ENCODE measurements at places on chromosomes 5 and 9.

DNA sequence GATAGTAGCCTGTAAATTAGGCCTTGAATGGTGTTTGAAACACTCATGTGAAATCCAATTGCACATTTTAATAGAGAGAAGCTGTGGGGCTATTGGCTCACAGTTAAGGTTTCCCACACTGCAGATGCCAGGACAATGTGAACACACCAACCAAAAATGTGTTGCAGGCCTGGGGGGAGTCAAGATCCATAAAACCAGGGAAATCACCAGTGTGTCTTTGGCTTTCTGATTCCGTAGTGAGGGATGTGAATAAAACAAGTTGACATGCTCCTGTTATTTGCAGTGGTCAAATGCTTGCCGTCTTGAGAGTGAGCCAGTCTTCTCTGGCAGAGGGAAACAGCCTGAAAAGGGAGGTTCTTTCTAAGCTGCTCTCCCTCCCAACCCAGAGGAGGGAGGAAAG is 79.0 kb downstream of the ZNF462 start:
- DNase-seq = no peak

DNA sequence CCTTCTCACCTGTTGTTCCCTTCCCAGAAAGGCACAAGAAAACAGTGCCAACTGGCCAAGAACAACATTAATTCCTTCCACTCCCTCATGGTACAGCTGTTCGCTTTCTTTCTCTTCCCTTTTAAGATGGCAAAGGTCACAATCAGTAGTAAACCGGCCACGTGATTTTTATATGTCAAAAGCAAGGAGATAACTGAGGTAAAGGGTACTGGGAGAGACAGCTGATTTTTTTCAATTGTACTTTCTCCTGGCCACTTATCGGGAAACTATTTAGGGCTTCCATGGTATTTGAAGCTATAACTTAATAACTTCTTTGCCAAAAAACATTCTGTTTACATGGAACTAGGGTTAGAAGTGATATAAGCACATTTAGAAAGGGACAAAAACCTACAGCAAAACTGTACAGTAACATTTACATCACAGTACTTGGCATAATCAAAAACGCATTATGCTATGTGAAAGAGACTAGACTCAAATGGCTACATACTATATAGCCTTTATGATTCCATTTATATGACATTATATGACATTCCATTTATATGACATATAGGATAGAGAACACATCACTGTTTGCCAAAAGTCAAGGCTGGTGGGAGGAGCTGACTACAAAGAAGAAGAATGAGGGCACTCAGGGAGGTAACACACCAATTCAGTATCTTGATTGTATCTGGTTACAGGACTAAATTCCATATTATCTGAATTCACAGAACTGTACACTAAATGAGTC is 24.8 kb downstream of the PLPP1 start:
- no peak for DNase-seq

GRCh38 chr5:114237766-114238165 is 124.1 kb upstream of the KCNN2 start:
- no peak for DNase-seq

- no peak for DNase-seq
Observed at GRCh38 chr5:10106806-10107205, 142.9 kb downstream of the ATPSCKMT start.

DNA sequence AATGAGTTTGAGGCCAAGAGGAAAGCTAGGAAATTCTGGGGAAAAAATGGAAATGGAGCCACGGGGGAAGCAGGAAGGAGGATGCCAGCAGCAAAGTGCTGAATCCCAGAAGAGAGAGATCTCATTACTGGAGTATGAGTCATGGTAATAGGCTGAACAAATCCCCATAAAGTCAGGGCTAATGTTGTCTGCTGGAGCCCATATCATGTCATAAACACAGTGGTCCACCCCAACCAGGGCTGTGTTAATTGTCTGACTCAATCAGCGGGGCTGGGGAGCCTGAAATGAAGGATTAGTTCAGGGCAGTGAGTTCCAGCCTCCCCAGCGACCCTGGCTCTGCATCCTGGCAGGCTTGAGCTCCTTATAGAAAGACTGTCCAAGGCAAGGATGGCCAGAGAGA is 68.8 kb downstream of the TLR4 start:
- DNase-seq = no peak

GRCh38 chr9:134548185-134548584 is 93.4 kb upstream of the COL5A1 start:
- no peak for DNase-seq

- no peak for DNase-seq
Observed at GRCh38 chr5:108753331-108753730, 5.6 kb downstream of the FER start.

DNA sequence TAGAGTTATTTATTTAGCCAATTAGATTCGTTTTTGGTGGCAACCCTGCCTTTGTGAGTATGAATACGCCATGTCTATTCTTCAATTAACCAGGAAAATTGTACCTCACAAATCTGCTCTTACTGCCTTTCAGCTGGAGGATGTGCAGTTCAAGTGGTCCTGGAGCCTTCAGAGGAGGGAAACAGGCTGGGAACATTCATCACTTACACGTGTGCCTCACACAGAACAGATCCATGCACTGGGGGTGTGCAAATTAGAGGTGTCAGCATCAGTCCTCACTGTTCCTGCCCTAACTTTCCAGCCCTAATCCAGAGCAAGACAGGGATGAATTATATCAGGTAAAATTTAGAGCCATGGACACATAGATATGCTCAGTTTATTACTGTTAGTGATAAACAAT is 65.4 kb downstream of the SEMA5A start:
- no peak for DNase-seq

GRCh38 chr9:17962747-17963146 is 383.9 kb downstream of the SH3GL2 start:
- no peak for DNase-seq

- no peak for DNase-seq
Observed at GRCh38 chr5:8943301-8943700, 602.6 kb downstream of the SEMA5A start.

GRCh38 chr5:31193116-31193515 is 370 bp upstream of the CDH6 start:
- DNase-seq = no peak

GRCh38 chr5:174877987-174878386 is 153.6 kb downstream of the MSX2 start:
- DNase-seq = no peak

DNA sequence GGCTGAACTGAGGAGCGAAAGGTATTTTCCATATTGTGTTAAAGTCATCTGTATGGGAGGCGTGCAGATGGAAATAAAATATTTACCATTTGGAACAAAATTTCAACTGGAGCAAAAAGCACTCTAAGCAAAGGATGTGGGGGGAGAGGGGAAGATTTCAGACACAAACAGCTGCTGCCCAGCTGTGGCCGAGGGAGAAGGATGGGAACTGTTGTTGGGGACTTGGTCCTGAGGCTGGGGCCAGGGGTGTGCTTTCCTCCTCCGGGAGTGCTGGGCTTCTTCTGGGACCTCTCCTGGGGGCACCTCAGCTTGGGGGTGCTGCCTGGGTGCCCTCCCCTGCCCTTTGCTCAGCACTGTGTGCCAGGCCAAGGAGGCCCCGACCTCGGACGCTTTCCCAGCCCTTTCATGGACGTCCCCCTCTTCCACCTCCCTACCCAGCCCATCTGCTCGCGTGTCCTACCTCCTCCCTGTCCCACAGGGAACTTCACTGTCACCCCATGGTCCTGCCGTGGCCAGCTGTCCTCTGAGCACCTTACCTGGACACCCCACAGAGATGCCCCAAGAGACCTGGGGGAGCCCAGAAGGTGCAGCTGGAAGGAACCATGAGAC is 101.9 kb upstream of the COL5A1 start:
- DNase-seq = peak; percentile 79

GRCh38 chr5:135220394-135221186 is 178.4 kb downstream of the MACROH2A1 start:
- no peak for DNase-seq

DNA sequence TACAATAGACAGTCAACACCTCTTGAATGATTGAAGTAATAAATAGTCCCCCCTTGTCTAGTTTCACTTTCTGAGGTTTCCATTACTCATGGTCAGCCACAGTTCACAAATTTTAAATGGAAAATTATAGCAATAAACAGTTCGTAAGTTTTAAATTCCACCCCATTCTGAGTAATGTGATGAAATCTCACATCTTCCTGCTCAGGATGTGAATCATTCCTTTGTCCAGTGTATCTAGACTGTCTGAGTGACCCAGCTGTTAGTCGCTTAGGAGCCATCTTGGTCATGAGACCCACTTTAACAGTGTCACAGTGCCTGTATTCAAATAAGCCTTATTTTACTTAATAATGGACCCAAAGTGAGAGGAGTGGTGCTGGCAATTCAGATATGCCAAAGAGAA is 311.6 kb upstream of the PRR16 start:
- no peak for DNase-seq

- DNase-seq = no peak
Observed at GRCh38 chr5:96219580-96220281, 213.3 kb downstream of the PCSK1 start.

DNA sequence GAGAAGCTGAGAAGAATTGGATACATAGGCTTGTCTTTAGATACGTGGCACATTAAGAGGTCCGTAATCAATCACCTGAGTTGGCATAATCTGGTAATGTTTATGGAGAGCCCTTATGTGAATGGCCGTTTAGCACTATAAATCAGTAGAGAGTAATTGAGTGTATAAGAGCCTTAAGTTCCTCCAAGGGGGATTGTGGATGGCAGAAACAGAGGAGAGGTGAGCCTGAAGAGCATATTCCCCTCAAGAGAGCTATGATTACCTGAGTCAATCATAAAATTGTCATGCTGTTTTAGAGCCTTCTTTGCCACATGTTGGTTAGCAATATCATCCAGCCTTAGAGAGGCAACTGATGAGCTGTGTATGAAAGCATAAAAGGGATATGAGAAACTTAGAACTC is 58.8 kb downstream of the FOCAD start:
- no peak for DNase-seq

- DNase-seq = no peak
Observed at GRCh38 chr5:14410394-14411201, 171.0 kb upstream of the OTULINL start.

DNA sequence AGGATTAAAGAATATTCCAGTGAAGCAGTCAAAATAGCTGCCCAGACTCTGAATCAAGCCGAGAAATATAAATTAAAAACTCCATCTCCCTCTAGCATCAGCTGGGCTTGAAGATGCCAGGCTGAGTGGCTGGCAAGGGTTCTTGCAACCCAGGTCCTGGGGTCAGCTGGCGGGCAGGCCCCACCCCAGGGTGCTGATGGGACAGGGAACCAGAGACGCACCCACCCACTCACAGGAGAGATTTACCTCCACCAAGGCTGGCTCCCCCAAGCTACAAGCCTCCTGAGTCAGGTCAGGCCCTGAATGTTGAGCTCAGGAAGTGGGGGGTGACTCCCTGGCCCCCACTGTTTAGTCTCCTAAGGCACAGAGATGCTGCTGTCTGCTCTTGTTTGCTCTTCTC is 83.9 kb upstream of the HSPA9 start:
- DNase-seq = no peak

DNA sequence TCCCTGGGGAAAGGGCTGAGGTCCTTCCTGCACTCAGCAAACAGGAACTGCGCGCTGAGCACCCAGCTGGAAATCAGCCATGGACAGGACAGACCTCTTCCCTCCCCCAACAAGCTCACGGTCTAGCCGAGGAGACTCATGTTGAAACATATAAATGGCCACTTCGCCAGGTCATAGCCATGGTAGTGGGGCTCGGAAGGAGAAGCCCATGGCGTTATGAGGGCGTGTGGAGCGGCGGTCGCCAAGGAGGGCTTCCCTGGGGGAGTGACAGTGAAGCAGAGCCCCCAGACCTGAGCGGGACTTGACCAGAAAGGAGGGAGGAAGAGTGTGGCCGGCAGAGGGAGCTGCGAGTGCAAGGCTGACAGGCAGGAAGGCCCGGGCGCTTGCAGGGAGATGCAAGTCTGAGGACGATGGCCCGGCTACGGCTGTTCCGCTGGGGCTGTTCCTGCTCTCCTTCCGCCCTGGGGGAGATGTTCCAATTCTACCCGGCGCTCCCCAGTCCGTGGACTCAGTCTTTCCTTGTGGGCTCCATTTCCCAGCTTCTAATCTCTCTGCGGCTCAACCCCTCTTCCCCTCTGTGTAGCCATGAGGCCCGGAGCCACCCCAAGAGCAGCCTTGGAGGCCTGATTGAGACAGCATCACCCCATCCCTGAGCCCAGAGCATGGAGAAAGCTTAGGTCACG is 43.9 kb upstream of the PRRC2B start:
- peak; percentile 73 for DNase-seq

DNA sequence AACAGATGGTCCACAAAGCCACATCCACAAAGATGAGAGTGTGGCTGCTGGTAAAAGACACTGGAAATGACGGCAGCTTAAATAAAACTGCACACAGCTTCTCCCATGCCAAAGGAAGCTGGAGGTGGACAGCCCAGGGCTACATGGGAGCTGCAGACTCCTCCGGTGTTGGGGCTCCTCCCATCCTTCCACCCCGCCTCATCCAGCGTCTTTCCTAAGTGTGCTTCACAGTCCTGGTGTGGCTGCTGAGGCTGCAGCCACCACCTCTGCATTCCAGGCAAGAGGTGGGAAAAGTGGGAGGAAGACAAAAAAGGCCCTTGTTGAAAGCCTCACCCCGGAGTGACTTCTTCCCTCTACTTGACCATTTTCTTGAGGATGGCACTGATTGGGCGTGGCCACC is 37.0 kb upstream of the IRX4 start:
- no peak for DNase-seq

GRCh38 chr9:133747309-133747708 is 9.2 kb upstream of the SARDH start:
- no peak for DNase-seq

- DNase-seq = no peak
Observed at GRCh38 chr9:69122549-69123141, 51.4 kb upstream of the TJP2 start.

DNA sequence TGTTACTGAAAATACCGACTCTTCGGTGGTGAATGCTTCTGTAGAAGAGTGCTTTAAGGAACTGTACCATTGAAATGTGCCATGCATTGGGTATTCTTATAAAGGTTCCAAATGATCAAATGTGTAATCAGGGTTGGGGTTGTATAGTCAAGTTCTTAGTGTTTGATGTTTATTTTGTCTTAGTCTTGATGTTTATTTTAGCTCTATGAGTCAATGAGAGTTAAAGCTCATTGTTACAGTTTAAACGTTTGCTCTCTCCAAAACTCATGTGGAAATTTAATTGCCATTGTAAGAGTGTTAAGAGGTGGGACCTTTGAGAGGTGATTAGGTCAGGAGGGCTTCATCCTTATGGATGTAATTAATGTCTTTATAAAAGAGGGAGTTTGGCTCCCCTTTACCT is 153.0 kb downstream of the FER start:
- DNase-seq = no peak

DNA sequence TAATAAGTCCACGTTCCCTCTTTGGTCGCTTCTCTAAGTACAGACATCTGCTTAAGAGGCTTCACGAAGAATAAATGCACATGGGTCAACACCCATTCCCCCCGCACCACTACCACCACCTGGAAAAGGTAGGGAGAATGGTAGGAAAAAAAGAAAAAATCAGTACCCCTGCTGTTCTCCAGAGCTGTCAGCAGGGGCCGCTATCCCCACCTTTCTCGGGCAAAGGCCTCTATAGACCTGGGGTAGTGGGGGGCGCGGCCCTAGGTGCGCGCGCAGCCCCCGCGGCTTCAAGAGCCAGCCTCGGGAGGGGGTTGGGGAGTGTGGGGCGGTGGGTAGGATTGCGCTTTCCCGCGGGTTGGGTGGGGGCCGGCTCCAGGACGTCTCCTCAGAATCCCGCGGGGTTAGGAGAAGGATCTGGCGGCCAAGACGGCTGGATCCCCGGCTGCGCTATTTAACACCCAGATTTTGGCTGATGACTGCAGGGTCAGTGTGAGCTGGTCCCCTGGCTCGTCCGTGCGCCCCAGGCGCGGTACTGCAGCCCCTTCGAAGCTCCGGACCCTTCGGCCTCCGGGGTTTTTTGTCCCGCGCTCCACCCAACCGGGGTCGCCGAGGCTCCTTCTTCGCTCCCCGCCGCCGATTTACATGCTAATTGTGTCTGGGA is 1.6 kb upstream of the SEMA6A start:
- peak; percentile 73 for DNase-seq

Data from right lung (tissue), 10 donors.